ENCODE measurements at places on chromosomes 7 and 10.

DNA sequence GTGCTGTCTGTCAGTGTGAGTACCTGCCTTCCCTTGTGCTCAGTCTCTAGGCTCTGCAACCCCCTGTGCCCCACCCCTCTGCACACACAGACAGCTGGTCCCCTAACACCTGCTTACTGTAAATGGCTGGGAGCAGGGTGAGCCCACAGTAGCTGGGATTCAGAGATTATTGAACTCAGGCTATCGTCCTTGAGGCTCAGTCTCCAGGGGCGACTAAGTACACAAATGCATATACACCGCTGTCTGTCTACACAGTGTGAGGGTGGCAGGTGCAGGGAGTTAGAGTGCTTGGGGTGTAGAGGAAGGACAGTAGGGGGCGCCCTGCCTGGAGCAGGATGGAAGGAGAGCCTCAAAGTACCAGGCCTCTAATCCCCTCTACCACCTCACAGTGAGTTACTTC lies 12.9 kb downstream of the UPP1 start:
- no peak for DNase-seq

GRCh38 chr10:53298443-53298842 lies 525.9 kb upstream of the MBL2 start:
- no peak for DNase-seq

GRCh38 chr10:10642751-10643150 lies 374.9 kb upstream of the CELF2 start:
- no peak for DNase-seq

- no peak for DNase-seq
These were observed 104.0 kb downstream of the PARP12 start for GRCh38 chr7:139958599-139959284.

- peak; percentile 96 for DNase-seq
These were observed 23.6 kb downstream of the DDIT4 start for GRCh38 chr10:72297281-72297804.
